ENCODE measurements at places on chromosomes 16 and 17.

DNA sequence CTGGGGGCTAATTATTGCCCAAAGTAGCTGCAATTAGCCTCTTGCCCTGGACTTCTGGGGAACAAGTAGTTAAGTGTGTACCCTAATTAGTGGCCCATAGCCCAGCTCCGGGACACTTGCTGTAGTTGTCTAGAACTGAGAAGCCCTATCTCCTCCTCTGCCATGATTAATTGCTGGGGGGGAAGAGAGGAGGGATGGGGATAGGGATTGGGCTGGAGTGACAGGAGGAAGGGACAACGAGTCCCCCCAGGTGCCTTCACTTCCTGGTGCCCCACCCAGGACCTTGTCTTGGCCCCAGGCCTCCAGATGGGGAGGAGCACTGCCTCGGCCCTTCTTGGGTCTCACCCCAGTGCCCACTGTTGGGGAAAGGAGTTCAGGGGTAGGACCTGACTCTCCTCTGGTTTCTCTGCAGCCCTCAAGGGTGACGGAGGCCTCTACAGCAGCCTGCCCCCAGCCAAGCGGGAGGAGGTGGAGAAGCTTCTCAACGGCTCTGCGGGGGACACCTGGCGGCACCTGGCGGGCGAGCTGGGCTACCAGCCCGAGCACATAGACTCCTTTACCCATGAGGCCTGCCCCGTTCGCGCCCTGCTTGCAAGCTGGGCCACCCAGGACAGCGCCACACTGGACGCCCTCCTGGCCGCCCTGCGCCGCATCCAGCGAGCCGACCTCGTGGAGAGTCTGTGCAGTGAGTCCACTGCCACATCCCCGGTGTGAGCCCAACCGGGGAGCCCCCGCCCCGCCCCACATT is 17.4 kb downstream of the NGFR start:
- no peak for DNase-seq

DNA sequence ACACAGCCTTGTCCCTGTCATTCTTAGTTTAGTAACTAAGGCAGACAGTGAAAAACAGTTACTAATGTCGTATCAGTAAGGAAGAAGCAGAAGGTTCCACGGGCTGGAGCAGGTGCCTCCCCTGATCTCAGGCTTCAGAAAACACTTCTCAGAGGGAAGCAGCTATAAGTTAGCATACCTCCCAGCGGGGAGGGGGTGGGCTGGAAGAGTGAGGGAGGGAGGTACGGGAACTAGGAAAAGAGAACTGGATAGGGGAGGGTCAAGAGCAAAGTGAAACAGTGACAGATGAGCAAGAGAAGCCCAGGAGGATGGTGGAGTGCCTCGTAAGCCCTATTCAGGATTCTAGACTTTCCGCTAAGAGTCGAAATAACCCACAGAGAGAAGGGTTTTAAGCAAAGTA is 186.3 kb upstream of the XYLT1 start:
- no peak for DNase-seq

DNA sequence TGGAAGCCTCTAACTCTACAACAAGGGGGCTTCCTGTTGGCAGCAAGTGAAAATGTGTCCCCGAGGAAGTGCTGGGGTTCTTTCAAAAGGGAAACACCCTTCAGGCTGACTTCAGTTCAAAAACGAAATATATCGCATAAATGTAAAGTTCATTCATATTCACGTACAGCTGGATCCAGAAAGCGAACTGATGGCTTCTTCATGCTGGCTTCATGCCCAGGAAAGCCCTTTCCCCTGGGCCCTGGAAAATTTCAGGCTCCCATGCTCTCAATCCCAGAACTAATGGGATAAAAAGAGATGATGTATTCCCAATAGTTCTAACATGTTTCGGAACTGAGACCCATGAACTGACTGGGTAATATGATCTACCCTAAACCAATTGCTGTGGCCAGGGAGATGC is 104.7 kb upstream of the CDH13 start:
- DNase-seq = no peak

DNA sequence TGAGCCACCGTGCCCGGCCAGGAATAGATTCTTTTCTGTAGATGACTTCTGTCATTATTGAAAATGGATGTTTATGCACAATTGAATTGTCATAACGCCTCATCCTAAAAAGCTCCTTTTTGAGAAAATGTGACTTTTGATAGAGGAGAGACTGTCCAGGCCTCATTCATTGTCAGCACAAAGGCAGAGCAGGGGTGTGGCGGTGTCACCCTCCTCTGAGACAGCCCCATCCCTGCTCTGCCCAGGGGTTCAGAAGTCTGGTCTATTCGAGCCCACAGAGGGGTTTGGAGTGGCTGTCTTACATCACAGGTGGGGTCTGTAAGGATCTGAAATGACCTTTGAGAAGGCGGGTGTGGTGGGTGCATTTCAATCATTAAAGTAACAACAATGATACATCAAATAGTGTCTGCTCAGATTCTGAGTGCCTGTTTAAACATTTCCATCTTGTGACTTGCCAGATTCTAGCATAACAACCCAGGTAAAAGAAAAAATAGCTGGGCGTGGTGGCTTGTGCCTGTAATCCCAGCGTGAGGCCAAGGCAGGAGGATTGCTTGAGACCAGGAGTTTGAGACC is 161.0 kb downstream of the SEC14L1 start:
- DNase-seq = no peak

DNA sequence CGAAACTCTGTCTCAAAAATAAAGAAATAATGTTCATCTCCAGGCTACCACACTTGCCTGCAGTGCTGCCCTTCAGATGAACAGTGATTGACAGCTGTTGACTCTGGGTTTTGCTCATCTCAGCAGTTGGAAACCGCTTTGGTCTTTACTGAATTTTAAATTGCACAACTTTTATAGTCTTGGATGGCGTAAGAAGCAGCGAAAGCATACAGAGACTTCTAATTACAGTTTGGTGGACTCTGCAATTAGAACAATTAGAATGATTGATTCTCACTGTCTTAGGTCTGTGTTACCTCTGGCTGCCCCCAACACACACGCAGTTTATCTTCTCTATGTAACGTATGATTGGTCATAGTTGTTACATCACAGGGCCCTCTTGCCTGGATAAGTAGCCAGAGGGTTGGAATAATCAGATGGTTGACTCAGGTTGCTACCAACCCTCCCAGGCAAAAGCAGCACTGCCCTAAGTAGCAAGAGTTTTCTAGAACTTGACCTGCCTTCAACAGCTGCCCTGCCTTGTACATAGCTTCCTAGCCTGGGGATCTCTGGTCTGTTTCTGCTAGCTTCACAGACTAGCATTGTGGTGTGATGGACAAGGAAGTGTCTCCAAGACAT is 1.9 kb upstream of the NAT9 start:
- DNase-seq = no peak

- DNase-seq = no peak
Observed at GRCh38 chr17:73785958-73786743, 141.9 kb upstream of the SDK2 start.

DNA sequence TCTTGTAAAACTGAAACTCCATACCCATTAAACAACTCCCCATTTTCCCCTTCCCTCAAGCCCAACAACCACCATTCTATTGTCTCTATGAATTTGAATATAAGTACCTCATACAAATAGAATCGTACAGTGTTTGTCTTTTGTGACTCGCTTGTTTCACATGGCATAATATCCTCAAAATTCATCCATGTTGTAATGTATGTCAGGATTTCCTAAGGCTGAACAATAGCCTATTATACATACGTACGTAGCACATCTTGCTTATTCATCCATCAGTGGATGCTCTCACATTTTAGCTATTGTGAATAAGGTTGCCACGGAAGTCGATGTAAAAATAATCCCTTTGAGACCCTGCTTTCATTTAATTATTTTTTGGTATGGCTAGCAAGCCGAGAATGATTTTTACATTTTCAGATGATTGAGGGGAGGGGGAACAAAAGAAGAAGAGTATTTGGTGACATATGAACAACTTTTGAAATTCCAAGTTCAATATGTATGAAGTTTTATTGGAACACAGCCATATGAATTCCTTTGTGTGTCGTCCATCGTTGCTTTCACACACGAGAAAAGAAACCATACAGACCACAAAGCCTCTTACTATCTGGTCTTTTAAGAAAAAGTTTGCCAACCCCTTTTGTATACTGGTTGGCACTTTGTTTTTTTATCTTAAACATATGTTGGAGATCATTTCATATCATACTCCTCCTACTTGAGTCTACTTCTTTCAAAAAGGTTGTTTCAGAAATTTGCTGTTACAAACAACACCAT is 371.2 kb downstream of the NPIPA8 start:
- DNase-seq = no peak

- no peak for DNase-seq
Observed at GRCh38 chr17:27565874-27566670, 64.9 kb upstream of the LGALS9 start.

DNA sequence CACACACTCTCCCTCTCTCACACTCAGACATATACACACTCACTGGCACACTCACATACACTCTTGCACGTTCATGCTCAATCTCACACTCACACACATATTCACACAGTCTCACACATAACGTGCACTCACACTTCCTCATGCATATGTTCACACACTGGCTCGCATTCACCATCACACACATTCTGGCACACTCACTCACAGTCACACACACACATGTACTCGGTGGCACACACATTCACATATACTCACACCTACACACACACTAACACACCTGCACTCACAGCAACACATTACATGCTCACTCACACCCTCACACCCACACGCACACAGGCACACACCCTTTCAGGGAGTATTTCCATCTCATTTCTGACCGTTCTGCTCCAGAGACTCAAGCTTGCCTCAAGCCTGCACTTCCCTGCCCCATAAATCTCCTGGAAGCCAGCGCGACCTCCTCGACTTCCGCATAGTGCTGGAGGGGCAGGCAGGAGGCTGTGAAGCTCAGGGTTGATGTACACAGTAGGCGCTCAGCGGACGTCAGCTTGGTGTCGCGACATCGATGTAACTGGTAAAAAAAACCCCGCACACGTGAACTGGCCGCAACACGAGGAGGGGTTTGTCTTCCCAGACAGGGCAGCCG is 66.7 kb upstream of the FOXF1 start:
- no peak for DNase-seq

DNA sequence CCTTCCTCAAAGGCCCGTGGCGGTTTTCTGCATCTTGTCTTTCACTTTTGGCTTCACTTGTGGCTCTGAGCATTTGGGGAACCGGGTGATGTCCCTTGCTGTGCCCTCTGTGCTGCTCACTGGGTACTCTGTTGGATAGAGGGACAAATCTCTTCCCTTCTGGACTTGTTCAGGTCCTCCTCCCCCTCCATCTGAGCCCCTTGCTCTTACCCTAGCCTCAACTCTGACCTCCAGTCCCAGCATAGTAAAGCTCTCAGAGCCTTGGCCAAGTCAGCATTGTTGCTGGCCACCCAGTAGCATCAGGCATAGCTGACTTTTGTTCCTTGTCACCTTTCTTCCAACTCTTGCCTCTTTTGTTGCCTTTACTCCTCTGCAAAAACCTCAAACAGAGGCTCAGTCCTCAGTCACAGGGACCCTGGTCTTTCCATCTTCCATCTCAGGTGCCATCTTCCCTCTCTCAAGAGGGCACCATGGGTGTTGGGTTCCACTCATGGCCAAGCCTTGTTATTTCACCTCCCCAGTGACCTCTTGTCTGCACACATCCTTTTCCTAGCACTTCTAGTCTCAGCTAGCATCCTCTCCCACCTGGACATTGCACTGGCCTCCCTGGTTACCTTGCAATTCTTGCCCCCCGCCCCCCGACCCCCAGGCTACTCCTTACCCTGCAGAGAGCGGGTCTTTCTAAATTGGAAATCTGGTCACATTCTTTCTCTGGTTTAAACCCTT is 393 bp upstream of the PSMB10 start:
- DNase-seq = no peak

DNA sequence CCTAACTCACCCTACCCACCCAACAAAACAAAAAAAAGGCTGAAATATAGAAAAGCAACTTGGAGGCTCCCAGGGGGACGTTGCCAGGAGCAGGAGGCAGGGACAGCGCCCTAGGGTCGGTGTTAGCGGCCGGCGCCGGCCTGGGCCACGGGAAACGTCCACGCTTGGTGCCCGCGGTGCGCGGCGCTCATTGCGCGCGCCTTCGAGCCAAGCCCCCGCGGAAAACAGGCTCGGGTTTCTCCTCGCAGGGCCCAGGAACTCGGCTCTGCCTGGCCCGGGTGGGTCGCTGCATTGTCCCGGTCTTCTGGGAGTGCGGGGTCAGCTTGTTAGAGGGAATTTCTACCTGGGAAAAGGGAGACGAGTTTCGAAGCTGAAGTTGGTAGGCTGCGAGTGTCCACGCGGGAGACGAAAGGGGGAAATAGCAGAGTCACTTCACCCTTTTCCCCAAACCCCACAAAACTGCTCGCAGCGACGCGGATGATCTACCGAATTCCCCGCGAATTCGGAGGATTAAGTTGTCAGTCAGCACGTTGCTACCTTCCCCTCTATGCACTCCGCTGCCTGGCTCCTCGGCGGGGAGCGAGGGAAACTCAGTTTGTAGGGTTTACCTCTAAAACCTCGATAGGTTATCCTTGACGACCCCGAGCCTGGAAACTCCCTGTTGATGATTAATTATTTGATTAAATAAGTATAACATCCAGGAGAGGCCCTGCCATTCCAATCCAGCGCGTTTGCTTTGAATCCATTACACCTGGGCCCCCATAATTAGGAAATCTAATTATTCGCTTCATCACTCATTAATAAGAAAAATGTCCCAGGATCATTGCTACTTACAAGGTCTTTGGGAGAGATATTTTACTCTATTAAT is 751 bp upstream of the FOXC2 start:
- DNase-seq = no peak

DNA sequence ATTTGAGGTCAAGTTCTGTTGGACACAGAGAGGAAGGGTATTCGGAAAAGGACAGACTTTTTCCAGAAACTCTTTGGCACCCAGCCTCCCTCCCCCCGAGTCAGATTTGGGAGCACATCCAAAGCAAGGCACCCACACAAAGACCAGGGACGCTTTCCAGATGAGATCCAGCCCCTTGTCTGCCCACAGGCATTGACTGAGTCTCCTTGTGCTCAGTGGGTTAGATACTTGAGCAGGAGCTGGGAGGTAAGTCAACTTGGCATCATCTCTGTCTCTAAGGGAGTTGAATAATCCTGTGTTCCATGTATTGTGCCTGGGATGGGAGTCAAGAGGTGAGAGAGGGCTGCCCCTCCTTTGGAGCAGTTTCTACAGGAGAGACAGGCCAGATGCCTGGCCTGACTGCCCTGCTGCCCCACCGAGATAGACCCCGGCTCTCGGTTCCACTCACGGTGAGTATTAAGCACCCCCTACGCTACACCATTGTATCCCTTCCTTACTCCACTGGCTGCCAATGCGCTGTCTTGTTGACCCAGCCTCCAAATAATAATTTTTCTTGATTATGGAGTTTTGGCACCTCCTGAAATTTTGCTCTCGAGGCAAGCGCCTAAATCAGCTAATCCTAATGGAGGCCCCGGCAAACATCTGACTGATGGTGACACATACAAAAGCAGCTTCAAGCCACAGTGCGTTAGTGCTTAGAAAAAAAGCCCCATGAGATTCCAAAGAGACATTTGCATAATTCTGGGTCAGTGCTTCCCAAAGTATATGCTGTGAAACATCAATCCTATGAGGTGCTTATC is 29.6 kb upstream of the MAP3K14 start:
- no peak for DNase-seq

GRCh38 chr16:88442727-88443576 is 10.1 kb upstream of the ZFPM1 start:
- no peak for DNase-seq
